ENCODE measurements at places on chromosomes 3 and 15.

GRCh38 chr3:153442799-153443487, 280.9 kb downstream of the RAP2B start:
- DNase-seq = no peak

GRCh38 chr3:87198774-87199173, 28.3 kb upstream of the CHMP2B start:
- no peak for DNase-seq

DNA sequence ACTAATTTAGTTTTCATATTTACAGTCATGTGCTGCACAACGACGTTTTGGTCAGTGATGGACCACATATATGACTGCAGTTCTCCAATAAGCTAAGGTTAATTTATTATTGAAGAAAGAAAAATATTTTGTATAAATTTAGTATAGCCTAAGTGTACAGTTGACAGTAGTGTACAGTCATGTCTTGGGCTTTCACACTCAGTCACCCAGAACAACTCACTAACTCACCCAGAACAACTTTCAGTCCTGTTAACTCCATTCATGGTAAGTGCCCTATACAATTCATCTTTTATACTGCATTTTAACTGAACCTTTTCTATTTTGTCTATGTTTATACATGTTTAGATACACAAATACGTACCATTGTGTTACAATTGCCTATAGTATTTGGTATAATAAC, 3.8 kb upstream of the GABRR3 start:
- no peak for DNase-seq

GRCh38 chr3:159796744-159797143, 191.9 kb upstream of the IL12A start:
- DNase-seq = peak; percentile 78

DNA sequence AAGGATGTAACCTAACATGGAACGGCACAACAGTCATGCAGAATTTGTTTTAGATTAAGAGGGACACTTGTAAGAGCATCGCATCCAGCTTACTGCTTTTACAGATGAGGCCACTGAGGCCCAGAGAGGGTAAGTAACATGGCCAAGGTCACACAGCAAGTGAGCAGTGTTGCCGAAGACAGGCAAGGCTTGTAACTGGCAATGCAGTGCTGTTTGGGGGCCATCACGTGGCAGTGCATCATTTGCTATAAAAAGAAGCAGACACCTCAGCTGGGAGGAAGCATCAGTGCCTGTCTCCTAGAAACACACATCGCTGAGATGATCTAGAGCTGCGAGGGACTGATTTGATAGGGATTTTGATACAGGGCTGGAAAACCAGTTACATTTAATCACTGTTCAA, 108.2 kb upstream of the PROK2 start:
- DNase-seq = no peak

- DNase-seq = no peak
Measured at GRCh38 chr3:142251951-142252350, 26.6 kb upstream of the GK5 start.

DNA sequence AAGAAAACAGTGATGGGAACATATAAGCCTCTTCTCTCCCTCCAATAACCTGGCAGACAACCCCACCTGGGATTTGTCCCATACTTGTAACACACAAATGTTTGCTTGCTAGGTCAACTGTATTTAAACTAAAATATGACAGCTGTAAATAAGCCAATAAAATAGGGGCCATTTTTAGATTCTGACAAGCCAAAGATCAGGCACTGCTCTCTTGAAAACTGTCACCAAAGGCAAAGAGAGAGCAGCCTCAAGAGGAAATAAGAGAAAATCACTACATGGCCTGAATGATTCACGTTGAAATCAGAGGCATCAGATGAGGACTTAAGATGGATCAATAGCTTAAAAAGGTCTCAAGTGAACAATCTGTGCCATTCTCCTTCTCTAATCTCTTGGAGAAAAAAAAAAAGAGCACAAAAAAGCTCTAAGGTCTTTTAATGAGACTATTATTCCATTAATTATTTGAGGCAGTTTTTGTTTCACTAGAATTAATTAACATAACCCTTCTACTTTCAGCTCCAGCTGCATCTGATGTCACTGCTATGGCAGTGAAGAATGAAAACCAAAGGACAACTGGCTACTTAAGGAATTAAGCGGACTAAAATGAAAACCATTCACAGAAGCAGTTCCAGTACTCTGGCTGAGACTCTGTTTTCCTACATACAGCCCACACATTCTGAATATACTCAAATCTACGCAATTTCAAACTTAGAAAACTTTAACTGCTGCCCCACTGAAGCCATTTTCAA, 19.0 kb downstream of the MYO5A start:
- DNase-seq = no peak

- DNase-seq = no peak
Measured at GRCh38 chr15:52328680-52329079, 33.1 kb upstream of the MYO5C start.

GRCh38 chr3:36482256-36482655, 102.0 kb downstream of the STAC start:
- DNase-seq = no peak

DNA sequence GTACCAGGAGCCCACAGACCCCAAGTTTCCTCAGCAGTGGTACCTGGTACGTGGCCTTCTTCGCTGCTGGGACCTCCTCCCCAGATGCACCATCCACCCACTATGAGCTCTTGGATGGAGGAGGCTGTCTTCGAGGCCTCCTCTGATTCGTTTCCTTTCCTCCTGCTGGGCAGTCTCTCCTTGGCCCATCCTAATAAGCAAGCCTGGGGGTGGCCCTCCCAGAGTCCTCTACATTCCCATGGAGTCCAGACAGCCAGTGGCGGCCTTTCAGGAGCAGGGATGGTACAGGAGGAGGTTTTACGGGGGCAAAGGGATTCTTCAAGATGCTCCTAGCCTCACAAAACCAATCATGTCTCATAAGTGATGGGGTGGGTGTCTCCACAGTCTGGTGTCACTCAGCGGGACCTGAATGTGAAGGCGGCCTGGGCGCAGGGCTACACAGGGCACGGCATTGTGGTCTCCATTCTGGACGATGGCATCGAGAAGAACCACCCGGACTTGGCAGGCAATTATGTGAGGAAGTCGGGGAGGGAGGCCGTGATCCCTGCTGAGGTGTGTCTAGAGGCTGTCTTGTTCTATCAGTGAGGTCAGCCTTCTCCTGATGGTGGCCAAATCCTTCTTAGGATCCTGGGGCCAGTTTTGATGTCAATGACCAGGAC, 7.7 kb upstream of the FES start:
- no peak for DNase-seq
